GM06990 (cell line): ENCODE measurements at places on chromosomes 2 and 18.

DNA sequence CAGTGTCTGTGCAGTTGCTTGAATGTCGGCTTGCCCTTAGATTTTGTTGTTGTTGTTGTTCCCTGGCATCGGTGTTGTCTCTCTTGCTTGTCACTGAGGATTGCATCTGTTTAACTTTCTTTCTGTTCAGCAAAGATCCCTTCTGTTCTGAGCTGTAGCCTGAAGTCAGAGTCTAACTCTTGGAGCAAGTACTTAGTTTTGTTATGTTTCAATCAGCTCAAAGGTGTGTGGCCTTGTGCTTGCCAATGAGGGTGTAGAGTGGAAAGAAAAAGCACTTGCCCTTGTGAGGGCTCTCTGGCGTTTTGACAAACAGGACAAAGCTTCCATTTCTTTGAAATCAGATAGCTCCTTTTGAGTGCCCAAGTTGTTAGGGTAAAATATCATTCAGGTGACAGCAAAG, 757.1 kb upstream of the CDH7 start:
- DNase-seq: no peak

GRCh38 chr18:41858761-41859555, 96.1 kb upstream of the PIK3C3 start:
- DNase-seq: no peak

DNA sequence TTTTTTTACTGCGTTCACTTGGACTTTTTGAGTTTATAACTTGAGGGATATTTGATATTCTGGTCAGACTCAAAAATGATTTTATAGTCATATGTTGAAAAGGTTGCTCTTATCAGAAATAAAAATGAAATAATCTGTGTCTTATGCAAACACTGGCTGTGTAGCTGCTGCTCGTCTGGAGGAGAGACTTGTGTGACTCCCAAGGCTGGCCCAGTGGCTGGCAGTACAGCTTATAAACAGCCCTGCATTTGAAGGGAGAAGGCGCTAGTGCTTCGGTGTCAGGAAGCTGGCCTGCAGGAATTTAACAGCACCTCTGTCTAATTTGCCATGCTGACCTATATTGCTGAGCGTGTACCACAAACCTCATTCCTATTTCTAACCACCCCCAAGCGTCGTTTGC, 74.5 kb downstream of the ASAP2 start:
- DNase-seq: no peak

- DNase-seq: no peak
Observed at GRCh38 chr18:10804126-10804525, 278.3 kb downstream of the NAPG start.

DNA sequence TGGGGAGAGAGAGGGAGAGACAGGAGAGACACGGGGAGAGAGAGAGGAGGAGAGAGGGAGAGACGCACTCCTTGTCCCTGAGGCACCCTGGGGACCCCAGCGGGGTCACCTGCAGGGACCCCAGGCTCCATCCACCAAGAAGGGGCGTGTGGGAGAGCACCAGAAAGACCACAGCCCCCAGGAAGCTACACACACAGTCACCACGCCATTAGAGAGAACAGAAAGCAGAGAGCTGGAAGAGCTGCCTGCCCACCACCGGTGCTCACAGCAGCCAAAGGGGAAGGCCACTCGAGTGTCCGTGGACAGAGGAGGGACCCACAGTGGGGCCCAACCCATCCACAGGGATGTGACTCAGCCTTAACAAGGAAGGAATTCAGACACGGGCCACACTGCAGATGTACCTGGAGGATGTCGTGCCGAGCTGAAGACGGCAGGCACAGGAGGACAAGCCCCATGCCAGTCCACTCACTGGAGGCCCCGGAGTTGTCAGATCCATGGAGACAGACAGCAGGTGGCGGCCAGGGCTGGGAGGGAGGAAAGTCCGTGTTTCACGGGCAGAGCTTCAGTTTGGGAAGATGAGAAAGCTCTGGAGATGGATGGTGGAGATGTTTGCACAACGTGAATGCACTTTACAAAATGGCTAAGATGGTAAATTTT, 11.5 kb upstream of the NFATC1 start:
- DNase-seq: no peak

- peak; percentile 69 for DNase-seq
Observed at GRCh38 chr18:59837586-59837985, 62.2 kb upstream of the PMAIP1 start.

GRCh38 chr2:165293440-165294420, 54.5 kb downstream of the SCN2A start:
- DNase-seq: peak; percentile 14

DNA sequence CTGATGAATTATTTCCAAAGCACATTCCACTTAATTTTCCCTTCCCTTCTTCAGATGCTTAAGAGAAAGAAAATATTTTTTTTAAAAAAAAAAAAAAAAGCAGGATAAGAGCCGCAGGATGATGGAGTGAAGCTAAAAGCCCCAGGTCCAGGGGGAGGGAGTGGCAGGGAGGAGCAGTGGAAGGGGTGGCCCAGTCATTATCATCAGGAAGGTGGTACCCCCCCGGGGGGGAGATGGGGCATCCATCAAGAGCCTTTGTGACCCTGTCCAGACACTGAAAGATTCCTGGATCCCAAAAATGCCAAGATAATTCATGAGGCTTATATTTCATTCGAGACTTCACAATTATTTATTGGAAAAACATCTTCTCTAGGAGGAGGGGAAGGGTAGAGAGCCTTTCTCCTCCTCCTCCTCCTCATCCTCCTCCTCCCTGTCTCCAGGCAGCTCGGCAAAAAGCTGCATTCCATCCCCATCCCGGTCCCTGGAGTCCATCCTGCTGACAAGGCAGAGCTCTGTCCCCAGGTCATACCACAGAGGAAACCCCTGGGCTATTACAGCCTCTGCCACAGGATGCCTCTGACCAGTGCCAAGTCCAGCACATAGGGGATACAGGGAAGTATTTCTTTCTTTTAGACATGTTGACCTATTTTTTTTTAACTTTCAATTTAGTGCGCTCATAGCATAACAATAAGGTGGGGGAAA, 125.3 kb downstream of the TWIST2 start:
- no peak for DNase-seq

- DNase-seq: no peak
Observed at GRCh38 chr18:41703744-41704530, 251.1 kb upstream of the PIK3C3 start.

GRCh38 chr2:167988296-167988695, 259.1 kb downstream of the STK39 start:
- no peak for DNase-seq

DNA sequence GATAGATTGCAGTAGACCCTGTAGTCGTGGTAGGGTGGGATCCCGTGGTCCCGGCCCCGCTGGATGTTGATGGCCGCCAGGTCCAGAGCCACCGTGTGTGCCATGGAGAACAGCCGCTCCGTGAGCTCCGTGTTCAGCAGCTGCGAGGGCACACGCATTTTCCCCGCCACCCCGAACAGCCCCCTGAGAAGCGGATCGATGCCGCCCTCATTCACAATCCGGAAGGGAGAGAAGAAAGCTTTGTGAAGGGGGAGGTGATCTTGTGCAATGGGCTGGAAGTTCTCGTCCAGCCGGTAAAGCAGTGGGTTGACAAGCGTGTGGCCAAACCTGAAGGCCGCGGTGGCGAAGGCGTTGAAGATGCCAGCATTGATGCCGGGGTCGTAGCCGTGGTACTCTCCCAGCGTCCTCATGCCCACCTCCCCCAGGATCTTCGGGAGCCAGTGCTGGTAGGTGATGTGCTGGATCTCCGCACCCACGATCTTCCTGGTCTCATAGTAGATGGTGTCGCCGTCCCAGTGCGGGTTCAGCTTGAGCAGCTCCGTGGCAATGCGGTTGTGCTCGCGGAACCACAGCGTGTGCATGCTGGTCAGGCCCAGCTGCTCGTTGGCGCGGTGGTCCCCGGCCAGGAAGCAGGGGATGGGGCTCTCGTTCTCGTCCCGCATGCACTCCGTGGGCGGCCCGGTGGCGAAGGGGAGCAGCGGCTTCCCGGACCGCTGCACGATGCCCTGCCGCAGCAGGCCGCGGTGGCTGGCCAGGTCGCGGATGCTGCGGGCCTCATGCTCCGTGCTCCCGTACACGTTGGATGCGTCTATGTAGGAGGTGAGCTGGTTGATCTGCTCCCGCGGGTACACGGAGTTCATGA, 95.8 kb downstream of the PXDN start:
- DNase-seq: no peak

DNA sequence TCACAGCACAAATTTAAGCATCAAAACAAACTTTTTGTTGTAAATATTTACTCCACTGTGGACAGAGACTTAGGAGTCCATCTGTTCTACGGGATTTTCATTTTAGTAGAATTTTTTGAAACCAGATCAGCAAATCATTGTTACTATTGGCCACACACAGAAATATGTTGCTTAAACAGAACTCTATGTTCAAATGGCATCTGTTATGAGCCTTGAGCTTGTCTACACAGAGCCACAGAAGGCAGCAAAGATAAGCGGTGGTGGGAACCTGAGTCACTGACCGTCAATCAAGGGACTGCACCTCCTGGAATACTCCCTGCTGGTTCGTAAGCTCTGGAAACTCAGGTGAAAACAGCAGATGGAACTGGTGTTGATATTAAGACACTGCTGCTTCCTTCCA, 156.8 kb downstream of the TMEM200C start:
- DNase-seq: no peak
